ENCODE measurements at places on chromosomes 5 and 9.

DNA sequence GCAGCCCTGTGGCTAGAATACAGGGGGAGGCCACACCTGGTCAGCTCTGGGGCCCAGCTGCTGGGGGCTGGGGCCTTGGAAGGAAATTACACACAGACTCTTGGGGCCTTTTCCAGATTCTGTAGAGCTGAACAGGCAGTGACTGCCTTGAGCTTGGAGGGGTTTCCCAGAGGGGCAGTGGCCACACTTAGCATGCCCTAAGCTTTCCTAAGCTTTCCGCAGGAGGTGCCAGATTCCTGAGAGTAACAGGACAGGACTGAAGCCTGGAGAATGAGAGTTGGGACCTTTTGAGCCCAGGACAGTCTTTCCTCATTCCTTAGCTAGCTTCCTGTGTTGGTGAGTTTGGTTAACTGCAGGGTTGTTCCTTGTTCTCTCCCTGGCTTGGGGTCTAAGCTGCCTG is 1.4 kb downstream of the TBC1D13 start:
- DNase-seq: no peak

DNA sequence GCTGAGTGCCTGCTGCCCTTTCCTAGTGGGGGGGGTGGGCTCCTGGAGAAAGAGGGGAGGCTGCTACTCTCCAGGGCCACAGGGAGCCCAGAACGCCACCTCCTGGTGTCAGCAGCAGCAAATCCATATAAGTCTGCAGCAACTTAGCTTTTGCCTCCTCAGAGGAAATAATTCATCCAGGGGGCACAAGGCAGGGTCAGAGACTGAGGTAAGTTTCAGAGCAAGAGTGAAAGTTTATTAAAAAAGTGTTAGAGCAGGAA is 4.0 kb upstream of the CLPTM1L start:
- no peak for DNase-seq

DNA sequence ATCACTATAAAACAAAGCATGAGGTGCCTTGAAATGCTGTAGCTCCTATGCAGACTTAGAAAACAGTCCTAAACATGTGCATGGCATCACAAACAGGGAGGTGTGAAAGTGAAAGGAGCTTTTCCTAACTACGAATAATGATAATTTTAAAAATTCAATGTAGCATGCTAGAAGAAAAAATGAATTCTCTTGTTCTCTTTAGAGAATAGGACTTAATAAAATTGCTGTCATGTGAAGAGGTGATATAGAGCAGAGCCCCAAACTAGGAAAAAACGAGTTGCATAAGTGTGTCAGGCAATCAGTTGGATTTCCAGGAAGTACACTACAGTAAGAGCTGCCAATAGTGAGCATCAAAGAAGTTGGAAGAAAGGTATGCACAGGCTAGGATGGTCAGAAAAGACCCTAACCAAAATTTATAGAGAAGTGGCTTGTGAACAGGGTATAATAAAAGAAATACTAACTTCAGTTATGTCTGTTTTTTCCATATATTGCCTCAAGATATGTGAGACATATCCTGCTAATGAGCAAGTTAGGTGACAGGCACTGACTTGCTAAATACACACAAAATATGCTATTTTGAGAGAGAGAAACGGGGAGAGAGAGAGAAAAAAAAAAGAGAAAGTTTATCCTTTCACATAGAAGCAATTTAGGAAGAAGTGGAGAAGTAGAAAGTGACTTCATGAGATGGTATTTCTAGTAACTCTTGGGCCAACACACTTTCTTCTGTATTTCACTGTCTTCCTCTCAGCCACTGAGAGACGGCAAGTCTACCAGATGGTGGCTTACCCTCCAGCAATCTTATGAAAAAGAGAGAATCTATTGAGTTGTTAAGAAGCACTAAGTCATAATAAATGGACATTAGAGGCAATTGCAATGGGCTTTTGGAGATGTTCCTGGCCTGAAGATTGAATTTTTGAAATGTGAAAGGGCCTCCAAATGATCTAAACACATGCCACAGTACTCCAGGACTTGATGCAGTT is 18.0 kb downstream of the ITGA2 start:
- no peak for DNase-seq

- DNase-seq: peak; percentile 37
These were observed 8.8 kb upstream of the LCP2 start for GRCh38 chr5:170306381-170306831.

- DNase-seq: peak; percentile 66
These were observed 103.4 kb upstream of the GNA14 start for GRCh38 chr9:77751341-77752091.

DNA sequence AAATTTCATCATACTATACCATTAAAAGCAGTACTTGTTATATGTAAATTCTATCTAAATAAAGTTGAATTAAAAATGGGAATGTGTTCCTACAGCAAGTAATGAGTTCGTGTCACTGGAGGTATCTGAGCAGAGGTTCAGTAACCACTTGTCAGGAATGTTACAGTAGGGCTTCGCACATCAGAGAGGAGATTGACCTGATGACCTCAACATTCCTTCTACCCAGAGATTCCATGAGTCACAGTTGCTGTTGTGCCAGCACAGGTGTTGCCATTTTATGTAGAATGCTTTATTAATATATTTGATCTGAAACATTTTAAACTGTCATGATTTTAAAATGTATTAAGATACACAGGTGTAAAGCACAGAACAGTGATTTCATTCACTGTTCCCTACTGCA is 60.3 kb downstream of the STX17 start:
- peak; percentile 13 for DNase-seq

DNA sequence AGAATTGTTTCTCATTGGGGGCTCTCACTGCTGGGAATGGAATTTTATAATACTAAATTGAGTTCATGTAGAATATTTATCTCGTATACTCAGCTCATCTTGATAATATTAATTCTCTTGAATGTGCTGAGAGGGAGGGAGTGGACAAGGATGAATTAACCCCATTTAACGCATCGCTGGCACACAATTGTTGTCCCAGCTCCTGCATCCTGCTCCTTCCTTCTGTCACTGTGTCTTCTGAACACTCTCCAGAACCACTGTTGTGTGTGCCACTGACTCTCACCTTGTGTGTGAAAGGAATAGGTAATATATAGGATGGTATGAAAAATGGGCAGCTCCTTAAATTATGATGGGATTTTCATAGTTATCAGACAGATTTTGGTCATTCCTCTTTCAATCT is 267.3 kb downstream of the MTRR start:
- no peak for DNase-seq

GRCh38 chr5:89313044-89313443 is 430.1 kb upstream of the MEF2C start:
- DNase-seq: peak; percentile 93

GRCh38 chr5:14960120-14960462 is 88.5 kb upstream of the ANKH start:
- no peak for DNase-seq

- DNase-seq: no peak
These were observed 4.8 kb upstream of the NFIL3 start for GRCh38 chr9:91428436-91428835.

GRCh38 chr9:132694144-132694543 is 23.9 kb downstream of the GTF3C4 start:
- no peak for DNase-seq

GRCh38 chr9:116705531-116705930 is 18.4 kb downstream of the TRIM32 start:
- DNase-seq: no peak

DNA sequence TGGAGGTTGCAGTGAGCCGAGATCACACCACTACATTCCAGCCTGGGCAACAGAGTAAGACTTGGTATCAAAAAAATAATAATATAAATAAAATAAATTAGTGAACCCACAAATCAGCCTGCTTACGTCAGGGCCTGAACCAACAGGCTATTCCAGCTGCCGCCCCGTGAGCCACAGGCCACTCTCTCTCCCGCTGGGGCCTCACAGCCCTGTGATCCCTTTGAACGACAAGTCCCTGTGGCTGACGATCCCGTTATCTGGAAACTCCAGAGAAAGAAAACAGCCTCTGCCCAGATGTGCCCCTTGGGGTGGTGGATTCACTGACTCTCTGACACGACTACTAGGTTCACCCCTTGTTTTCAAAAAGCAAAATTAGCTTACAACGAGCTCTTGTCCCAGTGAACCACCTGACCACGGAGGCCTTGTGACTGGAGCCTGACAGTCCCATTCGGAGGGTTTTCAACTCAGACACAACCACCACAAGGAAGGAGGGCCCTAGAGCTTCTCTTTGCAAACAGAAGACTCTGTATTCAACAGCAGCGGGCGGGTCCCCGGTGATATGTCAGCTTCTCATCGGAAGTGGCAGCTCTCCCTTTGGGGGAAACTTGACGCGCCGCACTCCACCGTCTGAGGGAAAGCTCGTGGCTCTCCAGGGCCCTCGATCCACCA is 4.4 kb upstream of the DIPK1B start:
- no peak for DNase-seq

GRCh38 chr5:60668686-60669304 is 31.2 kb downstream of the DEPDC1B start:
- DNase-seq: no peak

GRCh38 chr9:37936965-37937364 is 33.0 kb upstream of the SLC25A51 start:
- no peak for DNase-seq

DNA sequence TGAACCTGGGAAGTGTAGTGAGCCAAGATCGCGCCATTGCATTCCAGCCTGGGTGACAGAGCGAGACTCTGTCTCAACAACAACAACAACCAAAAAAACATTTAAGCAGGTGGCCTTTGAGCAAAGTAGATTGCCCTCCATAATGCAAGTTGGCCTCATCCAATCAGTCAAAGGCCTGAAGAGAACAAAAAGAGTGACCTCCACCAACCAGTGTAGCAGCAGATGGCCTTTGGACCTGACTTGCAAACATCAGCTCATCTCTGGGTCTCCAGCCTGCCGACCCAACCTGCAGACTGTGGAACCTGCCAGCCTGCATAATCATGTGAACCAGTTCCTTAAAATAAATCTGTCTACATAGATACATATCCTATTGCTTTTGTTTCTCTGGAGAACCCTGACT is 7.5 kb downstream of the FRRS1L start:
- no peak for DNase-seq

- peak; percentile 9 for DNase-seq
These were observed 462 bp downstream of the NUDCD2 start for GRCh38 chr5:163459462-163459818.

- no peak for DNase-seq
These were observed 255.9 kb downstream of the RAB3C start for GRCh38 chr5:58838729-58839128.

GRCh38 chr9:71761938-71762353 is 6.4 kb downstream of the CEMIP2 start:
- no peak for DNase-seq

- no peak for DNase-seq
These were observed 214.9 kb upstream of the DAP start for GRCh38 chr5:10975945-10976344.

GRCh38 chr5:15959370-15960164 is 220.0 kb downstream of the MARCHF11 start:
- no peak for DNase-seq

- no peak for DNase-seq
These were observed 124.0 kb downstream of the RGS3 start for GRCh38 chr9:113587471-113588031.

DNA sequence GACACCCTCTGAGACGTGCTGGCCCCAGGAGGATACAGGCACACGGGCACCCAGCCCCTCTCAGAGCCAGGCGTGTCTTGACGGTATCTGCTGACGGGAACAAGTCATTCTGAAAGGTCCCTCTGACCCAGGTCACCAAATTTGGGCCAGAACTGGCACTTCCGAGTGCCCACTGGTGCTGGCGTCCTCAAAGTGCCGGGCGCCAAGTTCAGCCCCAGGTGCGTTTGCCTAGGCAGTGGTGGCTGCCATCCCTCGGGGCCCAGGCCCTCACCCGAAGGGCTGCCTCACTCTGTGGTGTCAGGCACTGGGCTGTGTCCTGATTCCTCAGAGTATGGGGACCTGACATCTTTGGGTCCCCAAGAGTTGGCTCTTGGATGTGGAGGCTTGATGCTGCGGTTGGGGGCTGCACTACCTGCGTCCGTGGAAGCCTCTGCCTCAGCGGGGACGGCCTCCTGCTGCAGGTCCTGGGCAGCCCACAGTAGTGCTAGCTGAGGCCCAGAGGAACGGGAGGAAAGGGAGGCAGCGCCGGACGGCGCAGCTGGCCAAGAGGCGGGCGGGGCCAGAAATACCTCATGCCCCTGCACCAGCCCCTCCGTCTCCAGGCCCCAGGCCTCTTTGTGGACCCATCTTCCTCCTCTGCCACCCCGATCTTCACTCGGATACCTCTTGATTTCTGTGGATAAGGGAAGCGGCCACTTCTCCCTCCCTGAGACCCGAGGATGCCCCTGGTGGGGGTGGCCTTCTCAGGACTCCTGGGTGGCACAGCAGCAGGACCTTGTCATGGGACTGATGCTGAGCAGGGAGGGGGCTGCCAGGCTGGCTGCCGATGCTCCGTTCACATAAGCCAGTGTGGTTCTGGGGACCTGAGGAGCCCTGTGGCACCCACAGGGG is 109.4 kb upstream of the LMX1B start:
- DNase-seq: no peak

- DNase-seq: peak; percentile 37
These were observed 37.0 kb downstream of the RNF130 start for GRCh38 chr5:180034564-180034963.

DNA sequence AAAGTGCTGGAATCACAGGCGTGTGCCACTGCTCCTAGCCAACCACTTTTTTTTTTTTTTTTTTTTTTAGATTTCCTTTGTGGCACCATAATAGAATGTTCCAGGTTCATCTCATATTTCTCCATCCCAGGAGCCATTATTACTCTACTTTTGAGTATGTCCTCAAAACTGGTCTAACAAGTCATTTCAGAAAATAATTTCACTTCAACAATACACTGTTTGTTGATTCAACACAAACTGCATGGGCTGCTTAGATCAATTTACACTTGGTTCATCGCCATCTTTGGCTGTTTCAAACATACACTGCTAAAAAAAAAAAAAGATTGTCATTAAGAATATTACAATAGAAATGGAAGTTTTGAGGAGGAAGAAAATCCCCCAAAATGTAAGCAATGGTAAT is 57.9 kb downstream of the CSNK1A1 start:
- DNase-seq: no peak

DNA sequence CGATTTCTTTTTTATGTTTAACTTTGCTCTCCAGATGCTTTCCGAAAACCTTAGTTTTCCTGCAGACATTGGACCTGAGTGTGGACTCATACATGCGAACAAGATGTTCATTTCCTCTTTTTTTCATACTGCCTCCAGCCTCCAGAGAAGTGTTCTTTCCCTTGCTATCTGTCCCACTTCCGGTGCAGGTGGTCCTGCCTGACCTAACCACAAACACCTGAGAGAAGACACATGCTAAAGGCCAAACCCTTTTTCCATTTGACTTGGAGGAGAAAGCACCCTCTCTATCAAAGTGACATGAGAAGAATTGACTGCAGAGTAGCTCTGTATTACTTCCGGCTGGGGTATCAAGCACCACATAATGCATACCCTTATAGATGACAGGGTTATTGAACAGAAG is 334.0 kb downstream of the ARHGEF28 start:
- DNase-seq: no peak

GRCh38 chr5:81428861-81429260 is 34.9 kb upstream of the ACOT12 start:
- DNase-seq: no peak

DNA sequence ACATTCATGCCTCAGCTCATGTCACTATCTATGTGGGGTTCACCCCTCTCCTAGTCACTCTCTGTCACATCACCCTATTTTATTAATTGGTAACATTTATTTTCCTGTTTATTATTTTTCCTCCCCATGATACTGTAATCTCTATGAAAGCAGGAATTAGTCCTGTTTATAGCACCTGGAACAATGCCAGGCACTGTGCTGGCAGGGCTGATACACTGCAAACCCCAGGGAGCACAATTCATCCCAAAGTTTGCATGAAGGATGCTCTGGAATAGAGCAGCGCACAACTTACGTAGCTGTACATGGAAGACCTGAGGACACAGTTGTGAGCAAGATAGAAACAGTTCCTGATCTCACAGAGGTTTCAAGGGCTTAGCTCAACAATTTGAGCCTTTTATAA is 103.2 kb downstream of the NSG2 start:
- DNase-seq: no peak
